ENCODE measurements at places on chromosomes 7 and 10.

DNA sequence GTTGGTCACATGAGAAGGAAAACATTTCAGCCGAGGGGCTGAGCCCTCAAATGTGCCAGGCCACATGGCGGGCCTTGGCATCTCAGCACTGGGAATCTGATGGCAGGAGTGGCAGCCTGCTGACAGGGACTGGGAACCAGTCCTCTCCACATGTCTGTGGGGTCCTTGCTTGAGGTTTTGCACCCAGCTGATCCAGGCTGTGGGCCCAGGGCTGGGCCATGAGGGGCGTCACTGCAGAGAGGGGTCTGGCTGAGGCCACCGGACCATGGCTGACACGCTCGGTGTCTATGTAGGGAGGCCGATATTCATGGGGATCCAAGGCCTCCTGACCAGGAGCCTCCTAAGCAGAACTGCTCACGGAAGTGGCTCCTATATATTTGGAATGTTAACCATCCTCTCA, 31.0 kb upstream of the PWWP2B start:
- no peak for DNase-seq

DNA sequence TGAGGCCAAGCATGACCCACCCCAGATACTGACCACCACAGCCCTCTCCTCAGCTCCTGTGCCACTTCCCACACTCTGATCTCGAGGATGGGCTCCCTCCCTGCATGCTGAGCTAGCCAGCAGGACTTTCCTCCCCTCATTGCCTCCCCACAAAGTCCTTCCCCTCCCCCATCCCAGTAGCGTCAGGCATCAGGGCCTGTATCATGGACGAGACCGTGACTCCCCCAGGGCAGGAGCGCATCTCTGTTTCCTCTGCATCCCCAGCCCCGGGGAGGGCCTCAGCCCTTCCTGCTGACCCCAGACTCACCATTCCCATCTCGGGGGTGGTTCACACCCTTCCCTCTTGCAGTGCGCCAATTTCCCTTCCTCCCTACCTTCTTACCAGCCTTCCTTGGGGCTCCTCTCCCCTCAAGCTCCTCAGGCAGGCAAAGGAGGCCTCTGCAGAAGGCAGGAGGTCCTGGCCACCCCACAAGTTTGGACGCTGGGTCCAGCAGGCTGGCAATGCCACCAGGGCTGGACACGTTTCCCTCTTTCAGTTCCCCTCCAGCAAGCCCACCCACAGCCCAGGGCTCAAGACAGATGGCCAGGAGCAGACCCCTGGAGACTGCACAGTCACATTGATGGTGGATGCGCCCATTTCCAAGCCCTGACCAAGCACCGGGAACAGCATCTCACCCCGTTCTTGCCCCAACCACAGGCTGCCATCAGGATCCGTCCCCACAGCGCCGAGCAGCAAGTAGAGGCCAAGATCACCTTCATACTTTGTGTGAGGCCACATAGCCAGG, 36.5 kb downstream of the GRID1 start:
- no peak for DNase-seq

DNA sequence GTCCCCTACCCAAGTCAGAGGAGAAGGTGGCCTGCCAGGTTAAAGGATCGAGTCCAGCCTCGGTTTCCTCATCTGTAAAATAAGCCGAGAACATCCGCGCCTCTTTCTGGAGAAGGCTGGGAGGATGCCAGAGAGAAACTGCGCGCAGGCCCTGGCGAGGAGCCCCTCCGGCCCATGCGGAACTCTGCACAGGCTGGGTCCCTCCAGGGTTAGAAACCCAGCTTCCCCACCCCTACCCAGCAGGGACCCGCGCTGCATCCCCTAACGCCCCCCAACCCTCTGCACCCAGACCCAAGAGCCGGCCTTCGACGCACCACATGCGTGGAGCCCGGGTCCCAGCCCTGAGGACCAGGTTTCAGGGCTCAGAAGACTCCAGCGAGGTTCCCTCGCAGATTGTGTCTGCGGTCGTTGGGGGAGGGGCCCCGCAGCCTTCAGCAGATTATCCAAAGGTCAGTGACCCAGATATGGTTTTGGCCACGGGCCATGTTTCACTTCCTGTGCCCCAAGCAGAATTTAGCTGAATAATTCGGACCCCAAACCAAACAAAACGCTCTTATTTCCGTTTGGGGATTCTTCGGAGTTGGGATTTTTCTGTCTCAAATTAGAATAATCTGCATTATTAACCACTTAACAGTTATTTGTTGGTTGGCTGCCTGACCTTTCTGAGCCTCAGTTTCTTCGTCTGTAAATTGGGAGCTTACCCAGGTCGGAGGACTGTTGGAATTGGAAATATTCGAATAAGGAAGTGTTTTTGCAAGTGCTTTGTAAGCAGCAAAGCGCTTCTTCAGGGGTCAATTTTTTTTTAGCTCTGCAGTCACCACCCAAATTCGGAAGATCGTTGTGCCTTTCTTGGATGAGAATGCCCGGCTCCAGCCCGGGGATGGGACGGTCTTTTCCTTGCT, 167.7 kb downstream of the UBE2H start:
- no peak for DNase-seq

DNA sequence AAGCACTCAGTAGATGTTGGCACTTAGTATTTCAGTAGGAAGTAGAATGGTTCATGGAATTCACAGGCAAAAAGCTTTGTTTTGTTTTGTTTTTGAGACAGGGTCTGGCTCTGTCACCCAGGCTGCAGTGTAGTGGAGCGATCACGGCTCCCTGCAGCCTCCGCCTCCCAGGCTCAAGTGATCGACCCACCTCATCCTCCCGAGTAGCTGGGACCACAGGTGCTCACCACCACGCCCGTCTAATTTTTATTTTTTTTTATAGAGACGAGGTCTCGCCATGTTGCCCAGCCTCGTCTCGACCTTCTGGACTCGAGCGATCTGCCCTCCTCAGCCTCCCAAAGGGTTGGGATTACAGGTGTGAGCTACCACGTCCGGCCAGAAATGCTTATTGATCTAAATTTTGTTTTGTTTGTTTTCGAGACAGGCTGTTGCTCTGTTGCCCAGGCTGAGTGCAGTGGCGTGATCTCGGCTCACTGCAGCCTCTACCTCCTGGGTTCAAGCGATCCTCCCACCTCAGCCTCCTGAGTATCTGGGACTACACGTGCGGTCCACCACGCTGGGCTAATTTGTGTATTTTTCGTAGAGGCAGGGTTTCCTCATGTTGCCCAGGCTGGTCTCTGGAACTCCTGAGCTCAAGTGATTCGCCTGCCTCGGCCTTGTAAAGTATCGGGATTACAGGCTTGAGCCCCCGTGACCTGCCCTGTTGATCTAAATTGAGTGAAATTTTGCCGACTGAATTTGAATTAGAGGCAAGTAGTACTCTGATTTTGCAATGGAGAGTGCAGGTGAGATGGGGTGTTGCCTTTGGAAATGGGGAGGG, 1.7 kb downstream of the GLRX3 start:
- DNase-seq: no peak

GRCh38 chr7:27846388-27846787, 106.4 kb downstream of the TAX1BP1 start:
- no peak for DNase-seq

GRCh38 chr10:79299397-79300241, 47.6 kb upstream of the PPIF start:
- no peak for DNase-seq

DNA sequence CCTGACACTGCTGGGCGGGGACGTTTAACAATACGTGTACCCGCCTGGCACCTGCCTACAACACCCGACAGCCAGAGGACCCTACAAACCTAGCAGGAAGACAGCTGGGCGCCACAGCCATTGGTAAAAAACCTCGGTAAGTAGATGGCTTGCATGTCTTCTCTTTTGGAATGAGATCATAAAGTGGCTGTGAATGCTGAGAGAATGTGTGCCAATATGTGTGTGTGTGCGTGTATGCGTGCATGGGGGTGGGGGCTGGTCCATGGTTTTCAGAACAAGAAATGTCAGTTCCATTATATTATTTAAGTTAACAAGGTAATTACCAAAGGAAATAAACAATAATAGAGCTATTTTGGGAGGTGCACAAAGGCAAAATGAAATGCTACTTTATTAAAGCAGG, 39.2 kb downstream of the PAPOLB start:
- DNase-seq: no peak

DNA sequence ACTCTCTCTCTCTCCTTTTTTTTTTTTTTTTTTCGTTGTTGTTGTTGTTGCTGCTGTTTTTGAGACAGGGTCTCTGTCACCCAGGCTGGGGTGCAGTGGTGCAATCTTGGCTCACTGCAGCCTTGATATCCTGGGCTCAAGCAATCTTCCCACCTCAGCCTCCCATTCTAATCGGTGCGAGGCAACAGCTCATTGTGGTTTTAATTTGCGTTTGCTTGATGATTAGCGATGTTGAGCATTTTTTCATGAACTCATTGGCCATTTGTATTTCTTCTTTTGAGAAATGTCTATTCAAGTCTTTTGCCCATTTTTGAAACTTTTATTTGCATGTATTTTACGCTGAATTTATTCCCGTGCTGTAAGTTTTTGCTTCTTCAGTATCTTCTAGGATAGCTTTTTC, 13.3 kb upstream of the ZC3HAV1L start:
- DNase-seq: no peak

DNA sequence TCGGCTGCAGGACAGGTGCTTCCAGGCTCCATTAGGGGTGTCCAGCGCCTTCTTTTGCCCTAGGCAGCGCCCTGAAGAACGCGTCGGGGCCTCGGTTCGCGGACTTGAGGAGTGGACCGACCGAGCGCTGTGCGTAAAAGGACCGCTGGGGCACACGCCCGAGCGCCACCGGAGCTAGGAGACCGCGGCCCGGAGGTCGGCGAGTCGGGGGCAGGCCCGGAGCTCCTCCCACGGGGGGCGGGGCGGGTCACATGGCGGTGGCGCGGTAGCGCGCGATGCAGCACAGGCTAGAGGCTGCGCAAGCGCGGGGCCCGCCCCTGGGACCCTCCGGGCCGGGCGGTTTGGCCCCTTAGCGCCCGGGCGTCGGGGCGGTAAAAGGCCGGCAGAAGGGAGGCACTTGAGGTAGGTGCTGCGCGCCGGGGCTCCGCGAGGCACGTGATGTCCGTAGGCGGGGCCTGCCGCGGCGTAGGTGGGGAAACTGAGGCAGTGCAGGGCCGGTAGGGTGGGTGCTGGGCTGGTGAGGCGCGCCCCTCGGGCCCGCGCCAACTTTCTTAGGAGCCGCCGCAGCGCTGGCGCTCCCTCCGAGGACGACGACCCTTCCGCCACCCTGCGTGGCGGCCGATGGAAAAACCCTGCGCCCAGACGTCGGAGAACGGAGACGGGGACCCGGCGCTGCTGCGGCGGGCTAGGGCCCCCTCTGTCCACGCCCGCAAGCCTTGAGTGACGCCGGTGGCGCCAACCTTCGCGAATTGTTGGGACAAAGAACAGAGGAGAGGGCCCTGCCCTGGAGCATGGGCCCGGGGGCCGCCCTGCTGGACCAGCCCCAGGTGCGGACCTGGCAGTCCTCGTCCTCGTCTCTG, at the start of gene PRXL2A:
Gene PRXL2A (plus strand): TSS at position 310 of the 860 bp plus-strand sequence. CDS start 11,917 bp downstream, outside the sequence.
- DNase-seq: no peak

DNA sequence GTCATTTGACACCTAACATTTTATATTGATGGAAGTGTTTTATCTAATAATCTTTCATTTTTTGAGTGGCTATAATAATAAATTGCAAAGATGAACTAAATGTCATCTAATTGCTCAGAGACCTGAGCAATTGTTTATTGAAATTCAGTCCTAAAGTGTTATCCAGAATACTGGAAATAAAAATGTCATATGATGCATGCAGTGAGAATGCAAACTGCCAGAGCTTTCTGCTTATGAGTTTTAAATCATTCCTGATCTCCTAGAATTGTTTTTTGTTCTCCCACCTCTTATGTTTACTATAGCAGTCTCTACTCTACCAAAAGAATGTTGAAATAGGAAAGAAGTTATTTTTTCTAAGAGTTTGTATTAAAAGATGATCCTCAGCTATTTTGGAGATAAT, 116.7 kb downstream of the FOXP2 start:
- no peak for DNase-seq

DNA sequence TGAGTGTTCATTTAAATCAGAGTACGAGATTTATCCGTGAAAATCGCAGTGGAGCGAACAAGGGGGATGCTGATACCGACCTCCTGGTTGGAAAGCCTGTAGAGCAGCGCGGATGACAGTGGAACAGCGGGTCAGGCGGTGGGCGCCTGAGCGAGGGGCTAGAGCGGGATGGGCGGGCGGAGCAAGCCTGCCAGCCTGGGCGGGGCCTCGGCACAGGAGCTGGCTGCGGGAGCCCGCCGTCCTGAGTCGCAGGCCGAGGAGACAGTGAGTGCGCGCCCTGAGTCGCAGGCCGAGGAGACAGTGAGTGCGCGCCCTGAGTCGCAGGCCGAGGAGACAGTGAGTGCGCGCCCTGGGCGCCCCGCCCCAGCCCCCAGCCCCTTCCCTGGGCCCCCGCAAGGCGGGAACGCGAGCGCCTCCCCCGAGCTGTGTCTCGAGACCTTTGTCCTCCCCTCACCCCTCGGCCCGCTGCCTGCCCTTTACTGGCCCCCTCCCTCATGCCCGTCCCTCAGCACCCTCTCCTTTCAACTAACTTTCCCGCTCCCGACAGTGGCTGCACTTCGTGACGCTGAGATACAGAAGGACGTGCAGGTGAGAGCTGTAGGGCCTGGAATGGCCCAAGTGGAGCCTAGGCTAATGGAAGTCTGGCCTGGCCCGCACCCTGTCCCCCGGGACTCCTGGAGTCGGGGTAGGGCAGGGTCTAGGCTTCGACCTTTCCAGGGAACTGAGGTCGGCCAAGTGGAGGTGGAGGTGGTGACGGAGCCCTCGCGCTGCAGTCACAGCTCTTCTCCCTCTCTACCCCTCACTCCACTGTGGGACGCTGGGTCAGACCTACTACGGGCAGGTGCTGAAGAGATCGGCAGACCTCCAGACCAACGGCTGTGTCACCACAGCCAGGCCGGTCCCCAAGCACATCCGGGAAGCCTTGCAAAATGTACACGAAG, at the start of gene AS3MT:
Gene AS3MT (plus strand): TSS at position 213 of the 941 bp plus-strand sequence. CDS start 123 bp downstream, at position 336.
- no peak for DNase-seq
